Naive thymus-derived CD8-positive, alpha-beta T cell (primary cell): ENCODE measurements at places on chromosomes 2 and 18. TPM values are rescaled to one million over a fixed set of nuclear protein-coding genes. Genes with fewer than 3 reads are reported as not detected.

- no peaks in the 10 kb centered on the region for H3K4me1 ChIP-seq
- H3K36me3 ChIP-seq, result peaks cover 8% of the 10 kb centered on the region
- H3K4me3 ChIP-seq, result no peak overlapping the region
- no peaks in the 10 kb centered on the region for H3K27me3 ChIP-seq
- no peak for DNase-seq
These were observed 15.3 kb upstream of the PRLH start for GRCh38 chr2:237551071-237551574.

DNA sequence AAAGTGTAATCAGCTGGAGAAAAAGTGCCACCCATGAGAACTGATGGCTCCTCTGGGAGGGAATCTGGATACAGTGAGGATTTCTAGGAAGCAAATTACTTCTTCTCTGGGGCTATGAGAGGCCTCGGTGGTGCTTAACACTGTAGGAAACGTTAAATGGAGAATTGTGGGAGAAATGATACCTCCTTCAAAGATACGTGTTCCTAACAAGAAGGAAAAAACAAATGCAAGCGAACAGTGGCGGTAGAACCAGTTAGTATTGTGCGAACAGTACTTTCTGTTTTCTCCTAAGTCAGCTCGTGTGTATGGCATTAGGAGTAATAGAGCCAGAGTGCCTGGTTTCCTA lies 587 bp upstream of the MTIF2 start:
- peak overlapping the region; percentile 95 for H3K4me3 ChIP-seq
- H3K27me3 ChIP-seq, result no peaks in the 10 kb centered on the region
- DNase-seq, result no peak
- peaks cover 24% of the 10 kb centered on the region for H3K4me1 ChIP-seq
- peak overlapping the region; percentile 93 for H3K27ac ChIP-seq

DNA sequence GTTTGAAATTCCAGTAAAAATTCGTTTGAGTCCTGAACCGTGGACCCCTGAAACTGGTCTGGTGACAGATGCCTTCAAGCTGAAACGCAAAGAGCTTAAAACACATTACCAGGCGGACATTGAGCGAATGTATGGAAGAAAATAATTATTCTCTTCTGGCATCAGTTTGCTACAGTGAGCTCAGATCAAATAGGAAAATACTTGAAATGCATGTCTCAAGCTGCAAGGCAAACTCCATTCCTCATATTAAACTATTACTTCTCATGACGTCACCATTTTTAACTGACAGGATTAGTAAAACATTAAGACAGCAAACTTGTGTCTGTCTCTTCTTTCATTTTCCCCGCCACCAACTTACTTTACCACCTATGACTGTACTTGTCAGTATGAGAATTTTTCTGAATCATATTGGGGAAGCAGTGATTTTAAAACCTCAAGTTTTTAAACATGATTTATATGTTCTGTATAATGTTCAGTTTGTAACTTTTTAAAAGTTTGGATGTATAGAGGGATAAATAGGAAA lies 80.7 kb downstream of the ACSL3 start:
- no peaks in the 10 kb centered on the region for H3K4me1 ChIP-seq
- H3K4me3 ChIP-seq, result no peak overlapping the region
- no peaks in the 10 kb centered on the region for H3K27me3 ChIP-seq
- no peak overlapping the region for H3K27ac ChIP-seq

DNA sequence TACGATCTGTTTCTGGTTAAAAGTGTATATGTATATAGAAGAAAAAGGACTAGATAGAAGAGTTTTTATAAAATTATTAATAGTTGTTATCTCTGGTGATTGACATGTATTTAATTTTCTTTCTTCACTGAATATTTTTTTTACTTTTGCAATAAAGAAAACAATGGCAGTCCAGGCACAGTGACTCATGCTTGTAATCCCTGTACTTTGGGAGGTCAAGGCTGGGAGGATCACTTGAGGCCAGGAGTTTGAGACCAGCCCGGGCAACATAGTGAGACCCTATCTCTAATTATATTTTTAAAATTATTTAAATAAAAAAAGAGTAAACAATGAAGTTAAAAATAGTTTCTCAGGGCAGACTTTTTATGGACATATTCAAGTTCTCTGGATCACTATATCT lies 114.7 kb downstream of the FAM117B start:
- peaks cover 30% of the 10 kb centered on the region for H3K36me3 ChIP-seq
- H3K4me1 ChIP-seq, result peaks cover 69% of the 10 kb centered on the region
- DNase-seq, result no peak
- H3K27ac ChIP-seq, result peak overlapping the region; percentile 53
- H3K27me3 ChIP-seq, result no peaks in the 10 kb centered on the region
- H3K4me3 ChIP-seq, result peak overlapping the region; percentile 37

DNA sequence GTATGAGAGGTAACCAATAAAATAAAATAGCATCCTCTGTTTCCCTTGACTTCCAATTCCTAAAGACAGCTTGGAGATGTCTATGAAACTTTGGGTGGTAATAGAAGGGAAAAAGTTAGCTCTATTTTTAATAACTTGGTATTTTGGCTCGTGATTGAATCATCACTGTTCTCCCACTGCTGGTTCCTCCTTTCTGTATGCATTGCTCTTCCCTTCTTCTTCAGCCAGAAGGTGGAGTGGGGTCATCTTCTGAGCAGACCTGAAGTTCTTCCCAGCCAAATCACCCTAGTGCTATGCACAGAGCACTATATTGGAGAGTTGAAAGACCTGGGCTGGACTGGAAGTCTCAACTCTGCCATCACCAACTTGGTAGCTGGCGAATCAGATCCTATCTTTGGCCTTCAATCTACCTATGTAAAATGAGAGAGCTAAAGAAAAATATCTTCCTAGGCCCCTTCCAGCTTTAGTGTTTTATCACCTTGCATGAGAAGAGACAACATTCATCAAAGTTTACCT lies 54.1 kb downstream of the CPO start:
- DNase-seq, result no peak
- H3K4me1 ChIP-seq, result peaks cover 20% of the 10 kb centered on the region
- H3K4me3 ChIP-seq, result no peak overlapping the region
- H3K27me3 ChIP-seq, result no peaks in the 10 kb centered on the region
- H3K27ac ChIP-seq, result no peak overlapping the region

DNA sequence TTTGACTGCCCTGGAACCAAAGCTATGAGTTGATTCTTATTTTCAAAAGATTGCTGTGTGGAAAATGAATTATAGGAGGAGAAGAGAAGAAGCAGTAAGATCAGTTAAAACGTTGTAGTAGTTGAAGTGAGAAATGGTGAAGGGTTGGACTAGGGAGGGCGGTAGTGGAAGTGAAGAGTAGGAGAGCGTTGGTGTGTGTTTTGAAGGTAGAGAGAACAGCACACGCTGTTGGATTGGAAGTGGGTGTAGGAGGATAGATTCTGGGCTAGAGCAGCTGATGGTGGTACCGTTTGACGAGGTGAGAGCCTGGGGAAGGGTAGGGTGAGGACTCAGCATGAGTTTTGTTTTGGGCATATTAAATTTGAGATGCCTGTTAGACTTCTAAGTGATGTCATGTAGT lies 18.4 kb downstream of the RIOK3 start:
- no peak for DNase-seq
- no peak overlapping the region for H3K4me3 ChIP-seq
- no peaks in the 10 kb centered on the region for H3K4me1 ChIP-seq
- H3K27ac ChIP-seq, result no peak overlapping the region

SERPINB13 gene
- total RNA-seq, result not detected
